ENCODE measurements at places on chromosomes 5 and 9.

GRCh38 chr5:99349787-99350186 lies 421.0 kb upstream of the CHD1 start:
- DNase-seq, result no peak

DNA sequence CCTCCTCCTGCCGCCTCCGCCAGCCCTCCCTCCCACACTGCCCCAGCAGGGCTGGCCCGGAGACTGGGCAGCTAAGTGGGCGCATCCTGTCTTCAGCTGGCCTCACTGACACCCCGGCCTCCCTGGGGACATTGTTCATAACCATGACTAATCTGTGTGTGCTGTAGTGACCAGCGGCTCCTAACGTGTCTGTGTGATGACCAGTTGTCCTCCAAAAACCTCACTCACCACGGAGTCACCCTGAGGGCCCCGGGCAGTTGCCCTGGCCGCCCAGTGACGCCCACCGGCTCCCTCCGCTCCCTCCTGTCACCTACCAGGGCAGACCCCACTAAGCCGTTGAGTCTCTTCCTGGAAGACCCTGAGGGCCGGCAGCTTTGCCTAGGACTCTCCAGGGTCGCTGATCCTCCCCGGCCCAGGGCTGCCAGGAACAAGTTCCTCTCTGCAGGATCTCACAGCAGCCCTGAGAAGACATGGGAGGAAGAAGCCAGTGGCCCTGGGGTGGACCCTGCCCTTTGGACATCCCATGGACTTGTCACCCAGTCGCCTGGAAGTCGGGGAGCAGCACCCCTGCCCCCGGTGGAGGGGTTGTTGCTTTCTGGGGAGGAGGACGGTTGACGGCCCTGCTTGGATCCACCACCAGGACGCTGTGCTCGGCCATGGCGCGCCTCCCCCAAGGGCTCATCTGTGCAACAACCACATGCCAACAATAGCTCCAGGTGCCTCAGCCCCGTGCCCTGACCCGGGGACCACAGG lies 110.2 kb upstream of the LMX1B start:
- peak; percentile 12 for DNase-seq

DNA sequence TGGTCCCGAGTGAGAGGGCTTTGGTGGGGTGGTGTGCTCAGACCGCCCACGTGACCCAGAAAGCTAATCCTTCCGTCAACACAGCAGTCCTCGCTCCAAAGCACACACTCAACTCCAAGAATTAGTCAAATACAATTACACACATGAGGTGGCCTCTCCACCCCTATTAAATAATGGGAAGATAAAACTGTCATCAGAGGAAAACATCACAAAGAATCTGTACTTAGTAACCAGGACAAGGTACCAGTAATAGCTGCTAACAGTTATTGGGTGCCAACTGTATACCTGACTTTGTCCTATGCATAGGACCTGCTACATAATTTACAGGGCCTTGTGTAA lies 222.8 kb downstream of the HSPA4 start:
- no peak for DNase-seq

GRCh38 chr5:105993027-105993426 lies 1677.7 kb downstream of the EFNA5 start:
- DNase-seq, result no peak

DNA sequence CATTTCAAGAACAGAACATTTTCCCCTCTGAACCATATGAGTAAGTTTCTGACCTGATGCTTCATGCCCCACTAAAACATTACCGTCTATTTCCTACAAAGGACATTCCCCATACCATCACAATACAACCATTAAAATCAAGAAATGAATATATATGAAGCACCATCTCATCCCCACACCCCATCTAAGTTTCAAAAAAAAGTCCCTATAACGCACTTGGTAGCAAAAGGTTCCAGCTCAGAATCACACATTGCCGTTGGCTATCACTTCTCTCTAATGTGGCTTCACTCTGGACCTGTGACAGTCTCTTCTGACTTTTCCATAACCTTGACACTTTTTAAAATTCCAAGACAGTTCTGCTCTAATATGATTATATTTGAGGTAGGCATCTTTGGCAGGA lies 5.9 kb downstream of the EMB start:
- no peak for DNase-seq

DNA sequence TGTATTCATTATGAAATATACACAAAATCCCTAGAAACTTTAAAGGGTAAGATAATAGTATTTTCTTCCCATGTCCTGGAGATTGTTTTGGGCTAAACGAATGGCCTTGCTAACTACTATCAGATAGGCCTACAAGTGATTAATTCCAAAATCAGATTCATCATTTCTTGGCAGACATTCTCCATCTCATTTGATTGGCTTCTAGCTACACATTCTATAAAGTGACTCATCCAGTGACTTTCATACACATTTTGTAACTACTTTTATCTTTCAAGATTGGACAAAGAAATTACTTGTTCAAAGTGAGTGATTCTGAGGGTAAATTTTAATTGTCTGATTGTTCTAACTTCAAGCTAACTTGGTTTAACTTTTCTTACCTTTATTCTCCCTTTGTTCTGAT lies 93.3 kb downstream of the RAPGEF6 start:
- DNase-seq, result no peak

DNA sequence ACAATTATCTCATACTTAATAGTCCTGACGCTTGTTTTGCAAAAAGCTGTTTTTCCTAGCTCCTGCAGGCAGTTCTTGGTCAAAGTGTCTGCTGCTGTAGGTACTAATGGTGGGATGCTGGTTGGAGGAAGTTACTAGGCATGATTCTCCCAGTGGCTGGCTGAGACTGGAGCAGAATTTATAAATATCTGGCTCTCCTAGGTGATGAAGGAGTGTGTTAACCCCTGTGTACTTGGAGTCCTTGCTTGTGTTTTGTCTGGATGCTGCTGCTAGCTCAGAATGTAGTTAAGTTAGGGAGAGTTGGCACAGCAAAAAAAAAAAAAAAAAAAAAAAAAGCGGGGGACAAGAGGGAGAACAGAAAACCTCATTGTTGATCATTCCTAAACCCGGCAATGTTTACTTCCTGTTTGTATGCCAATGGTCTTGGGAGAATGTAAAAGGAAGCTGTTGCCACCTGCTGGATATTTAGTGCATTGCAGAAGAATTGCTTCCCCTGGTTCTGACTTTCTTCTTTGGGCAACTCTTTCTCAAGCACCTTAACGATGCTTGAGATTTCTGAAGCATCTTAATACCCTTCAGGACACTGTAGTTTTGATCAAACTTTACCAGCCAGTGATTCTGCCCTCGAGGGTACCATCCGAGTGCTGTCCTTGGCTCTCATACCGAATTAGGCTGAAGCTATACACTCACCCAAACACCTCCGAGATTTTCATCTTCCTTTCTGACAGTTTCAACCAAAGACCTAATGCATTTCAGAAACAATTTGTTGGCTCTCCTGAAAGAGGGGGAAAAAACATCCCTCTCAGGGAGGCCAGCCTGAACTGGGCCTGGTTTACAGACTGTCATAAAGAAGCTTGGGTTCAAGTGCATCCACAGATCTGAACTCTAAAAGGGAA lies 71.7 kb upstream of the WWC1 start:
- peak; percentile 75 for DNase-seq

- DNase-seq, result no peak
Measured at GRCh38 chr5:143174714-143175398, 228.6 kb downstream of the NR3C1 start.

GRCh38 chr9:121252104-121252851 lies 15.7 kb upstream of the GSN start:
- DNase-seq, result no peak

DNA sequence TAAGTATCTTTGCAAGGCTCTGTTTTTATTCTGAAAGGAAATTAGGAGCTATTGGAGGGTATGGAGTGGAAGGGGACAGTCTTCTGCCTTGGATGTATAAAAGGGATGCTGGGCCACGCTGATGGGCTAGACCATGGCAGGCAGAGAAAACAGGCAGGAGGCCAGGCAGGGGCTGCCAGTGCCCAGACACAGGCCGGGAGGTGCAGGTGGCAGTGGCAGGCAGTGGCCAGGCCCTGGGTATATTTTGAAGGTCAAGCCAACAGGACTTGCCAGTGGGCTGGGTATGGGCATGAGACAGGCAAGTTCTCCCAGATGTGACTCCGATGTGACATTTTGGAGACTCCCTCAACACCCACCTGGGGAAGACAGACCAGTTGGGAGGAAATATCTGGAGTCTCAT lies 131.9 kb downstream of the KCNIP1 start:
- DNase-seq, result no peak

- no peak for DNase-seq
Measured at GRCh38 chr9:134367791-134368490, 41.7 kb downstream of the RXRA start.

DNA sequence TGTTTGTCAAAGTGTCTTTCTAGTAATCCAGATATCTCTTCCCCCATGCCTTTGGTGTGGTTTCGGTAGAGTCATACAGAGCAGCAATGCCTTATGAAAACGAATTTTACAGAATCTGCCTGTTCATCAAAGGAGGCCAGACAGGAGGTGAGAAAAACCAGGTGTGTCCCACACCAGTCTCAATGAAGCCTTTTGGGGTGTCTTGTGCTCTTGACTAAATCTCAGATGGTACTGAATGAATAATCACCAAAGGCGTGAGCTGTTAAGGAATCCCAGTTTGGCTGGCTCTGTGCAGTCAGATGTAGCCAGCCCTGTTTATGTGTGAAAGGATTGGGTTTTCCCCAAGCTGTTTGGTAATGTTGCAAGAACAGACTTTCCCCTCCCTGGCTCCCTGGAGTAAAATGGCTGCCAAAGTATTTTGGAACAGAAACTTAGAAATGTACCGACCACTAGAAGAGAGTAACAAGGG lies 70.8 kb upstream of the CDKN2B start:
- DNase-seq, result peak; percentile 39

GRCh38 chr9:127199001-127199791 lies 65.4 kb upstream of the GARNL3 start:
- DNase-seq, result peak; percentile 87

DNA sequence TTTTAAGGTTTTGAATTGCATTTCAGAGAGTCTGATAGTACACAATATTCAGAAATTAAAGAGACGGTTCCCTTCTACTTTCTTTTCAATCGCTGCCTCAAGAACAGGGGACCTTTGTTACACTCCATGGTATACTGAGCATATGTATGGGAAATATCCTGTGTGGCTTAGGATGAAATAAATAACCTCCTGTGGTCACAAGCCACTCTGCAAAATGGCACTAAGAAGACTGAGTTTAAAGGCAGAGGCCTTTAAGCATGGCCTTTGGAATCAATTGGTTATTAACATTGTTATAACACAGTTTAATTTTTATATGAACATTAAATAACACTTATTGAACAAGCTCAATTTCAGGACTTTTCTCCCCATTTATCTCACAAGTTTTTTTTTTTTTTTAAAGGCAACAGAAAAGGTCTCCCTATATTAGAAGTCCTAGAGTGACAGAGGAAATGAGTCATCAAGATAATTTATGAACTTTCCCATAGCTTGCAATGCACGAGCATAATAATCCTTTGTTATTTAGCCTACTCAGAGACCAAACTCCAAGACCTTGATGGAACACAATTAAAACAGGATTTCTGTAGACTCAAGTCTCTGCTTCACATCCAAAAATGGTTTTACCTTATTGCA lies 341.9 kb downstream of the TMEM167A start:
- DNase-seq, result peak; percentile 12

GRCh38 chr5:55920784-55921183 lies 69.6 kb downstream of the IL31RA start:
- no peak for DNase-seq

DNA sequence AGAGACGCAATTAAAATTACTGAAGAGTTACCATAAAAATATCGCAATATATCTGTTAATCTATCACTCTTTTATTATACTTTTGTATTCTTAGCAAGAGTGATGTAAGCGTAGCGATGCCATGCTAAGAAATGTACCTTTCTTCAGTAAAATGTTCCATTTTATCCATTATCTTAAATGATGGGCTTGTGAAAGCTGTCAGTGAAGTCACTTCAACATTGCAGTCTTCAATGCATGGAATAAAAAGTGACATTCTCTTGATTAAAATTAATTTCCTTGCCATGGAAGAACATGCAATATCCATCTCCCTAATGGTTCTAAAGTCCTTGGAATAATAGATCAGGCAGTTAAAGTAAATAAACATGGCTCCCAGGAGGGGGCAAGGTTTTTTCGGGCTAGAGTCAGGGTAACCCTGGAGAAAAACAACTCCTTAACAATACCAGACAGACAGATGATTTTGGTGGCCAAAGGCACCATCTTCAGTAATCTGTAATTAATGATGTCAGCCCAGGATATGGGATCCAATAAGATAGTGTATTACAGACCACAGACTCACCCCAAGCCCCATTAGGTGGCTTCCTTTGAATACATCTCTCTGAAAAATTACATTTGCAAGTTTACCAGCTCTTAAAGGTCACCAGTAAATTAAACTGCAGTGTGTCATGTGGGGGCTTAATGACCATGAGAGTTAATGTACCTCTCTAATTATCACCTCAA lies 677.1 kb downstream of the DTWD2 start:
- no peak for DNase-seq

GRCh38 chr5:33362915-33363314 lies 77.8 kb upstream of the TARS1 start:
- peak; percentile 52 for DNase-seq

- no peak for DNase-seq
Measured at GRCh38 chr9:137920753-137921152, 43.2 kb downstream of the CACNA1B start.

DNA sequence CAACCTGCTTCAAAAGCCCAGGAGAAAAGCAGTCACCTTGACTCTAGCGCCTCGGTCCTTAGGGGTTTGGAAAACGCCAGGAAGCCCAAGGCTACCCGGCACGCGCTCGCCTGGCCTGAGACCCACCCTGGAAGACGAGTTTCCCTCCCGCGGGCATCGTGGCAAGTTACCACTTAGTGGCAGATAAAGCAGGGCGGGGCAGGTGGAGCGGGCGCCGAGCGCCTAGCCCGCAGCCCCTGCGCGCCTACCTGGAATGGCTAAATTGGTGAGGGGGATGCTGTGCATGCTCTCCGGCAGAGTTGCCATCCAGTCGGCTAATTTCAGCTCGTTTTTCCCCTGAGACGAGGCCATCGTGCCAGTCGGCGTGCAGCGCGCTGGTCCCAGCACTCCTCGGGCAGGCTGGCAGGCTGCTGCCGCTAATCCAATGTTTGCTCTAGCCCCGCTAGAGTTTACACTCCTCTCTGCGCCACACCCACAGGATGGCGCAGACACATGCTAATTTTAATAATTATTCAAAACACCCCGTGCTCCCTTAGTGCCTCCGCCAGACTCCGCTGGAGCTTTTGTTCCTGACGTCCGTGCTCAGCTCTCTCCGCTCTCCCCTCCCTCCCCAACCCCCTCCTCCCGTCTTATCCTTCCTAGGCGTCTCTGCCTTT lies at the start of gene PLCXD3:
PLCXD3 (minus strand) TSS at position 426 of the 656 bp plus-strand sequence; CDS start at position 351, 75 bp downstream.
- no peak for DNase-seq

- no peak for DNase-seq
Measured at GRCh38 chr5:106205916-106206571, 1464.7 kb downstream of the EFNA5 start.

- peak; percentile 80 for DNase-seq
Measured at GRCh38 chr5:66757219-66757833, 161.1 kb downstream of the MAST4 start.

All from foreskin fibroblast (primary cell).